CD4-positive, alpha-beta T cell treated with Interferon gamma for 1 hour (primary cell): ENCODE measurements at places on chromosomes 4 and X.

DNA sequence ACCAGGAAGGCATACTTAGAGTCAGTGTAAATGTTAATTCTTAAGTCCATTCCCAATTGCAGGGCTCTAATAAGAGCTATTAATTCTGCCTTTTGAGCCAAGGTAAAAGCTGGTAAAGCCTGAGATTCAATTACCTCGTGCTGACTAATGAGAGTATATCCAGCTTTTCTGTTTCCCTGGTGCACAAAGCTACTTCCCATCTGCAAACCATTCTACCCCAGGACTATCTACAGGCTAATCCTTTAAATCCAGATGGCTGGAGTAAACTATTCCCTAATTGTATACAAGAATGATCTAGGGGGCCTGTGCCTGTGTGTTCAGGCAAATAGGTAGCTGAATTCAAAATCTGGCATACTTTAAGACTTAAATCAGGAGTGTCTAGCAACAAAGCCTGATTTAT is 365.0 kb downstream of the GPM6A start:
- no peak for DNase-seq

DNA sequence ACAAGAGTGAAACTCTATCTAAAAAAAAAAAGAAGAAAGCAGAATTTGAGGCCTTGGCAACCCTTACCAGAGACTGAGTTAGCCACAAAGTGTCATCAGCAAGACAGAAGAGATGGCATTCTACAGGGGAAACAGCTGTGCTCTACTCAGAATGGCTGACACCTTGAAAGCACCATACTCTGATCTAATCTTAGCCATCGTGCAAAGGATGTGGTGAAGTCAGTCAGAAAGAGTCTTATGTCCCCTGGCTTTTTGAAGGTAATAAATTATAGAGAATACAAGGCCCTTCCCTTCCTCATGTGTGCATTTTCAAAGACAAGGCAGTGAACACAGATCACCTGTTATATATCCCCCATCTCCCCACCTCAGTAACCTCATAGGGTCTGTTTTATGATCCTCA is 13.2 kb downstream of the CLNK start:
- DNase-seq: peak; percentile 31

DNA sequence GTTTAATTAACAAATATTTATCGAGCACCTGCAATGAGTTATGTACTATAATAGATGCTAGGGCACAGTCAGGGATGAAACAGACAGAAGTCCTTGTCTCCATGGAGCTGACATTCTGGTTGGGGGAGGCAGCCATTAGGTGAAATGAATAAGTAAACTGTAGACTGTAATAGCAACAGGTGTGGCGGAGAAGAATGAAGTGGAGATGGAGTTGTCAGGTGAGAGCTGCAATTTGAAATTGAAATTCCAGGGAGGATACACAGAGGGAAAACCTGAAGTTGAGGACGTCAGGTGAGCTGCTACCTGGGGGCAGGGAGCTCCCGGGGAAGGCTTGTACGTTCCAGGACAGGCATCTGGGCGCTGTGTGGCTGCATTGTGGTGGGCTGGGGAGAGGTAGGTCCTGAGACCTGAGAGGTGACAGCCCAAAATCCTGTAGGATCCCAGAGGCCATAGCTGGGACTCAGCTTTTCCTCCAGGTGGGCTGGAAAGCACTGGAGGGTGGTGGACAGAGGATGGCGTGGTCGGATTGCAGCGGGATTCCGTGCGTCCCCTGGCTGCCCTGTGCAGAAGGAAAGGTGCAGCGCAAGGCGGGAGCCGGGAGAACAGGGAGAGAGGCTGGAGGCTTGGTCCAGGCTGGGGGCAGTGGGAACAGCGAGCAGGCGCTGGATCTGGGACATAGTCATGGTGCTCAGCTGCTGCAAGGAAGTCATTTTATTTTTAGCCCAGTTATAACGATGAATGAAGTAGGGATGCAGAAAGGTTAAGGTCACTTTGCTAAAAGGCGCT is 24.8 kb downstream of the CYTL1 start:
- no peak for DNase-seq

DNA sequence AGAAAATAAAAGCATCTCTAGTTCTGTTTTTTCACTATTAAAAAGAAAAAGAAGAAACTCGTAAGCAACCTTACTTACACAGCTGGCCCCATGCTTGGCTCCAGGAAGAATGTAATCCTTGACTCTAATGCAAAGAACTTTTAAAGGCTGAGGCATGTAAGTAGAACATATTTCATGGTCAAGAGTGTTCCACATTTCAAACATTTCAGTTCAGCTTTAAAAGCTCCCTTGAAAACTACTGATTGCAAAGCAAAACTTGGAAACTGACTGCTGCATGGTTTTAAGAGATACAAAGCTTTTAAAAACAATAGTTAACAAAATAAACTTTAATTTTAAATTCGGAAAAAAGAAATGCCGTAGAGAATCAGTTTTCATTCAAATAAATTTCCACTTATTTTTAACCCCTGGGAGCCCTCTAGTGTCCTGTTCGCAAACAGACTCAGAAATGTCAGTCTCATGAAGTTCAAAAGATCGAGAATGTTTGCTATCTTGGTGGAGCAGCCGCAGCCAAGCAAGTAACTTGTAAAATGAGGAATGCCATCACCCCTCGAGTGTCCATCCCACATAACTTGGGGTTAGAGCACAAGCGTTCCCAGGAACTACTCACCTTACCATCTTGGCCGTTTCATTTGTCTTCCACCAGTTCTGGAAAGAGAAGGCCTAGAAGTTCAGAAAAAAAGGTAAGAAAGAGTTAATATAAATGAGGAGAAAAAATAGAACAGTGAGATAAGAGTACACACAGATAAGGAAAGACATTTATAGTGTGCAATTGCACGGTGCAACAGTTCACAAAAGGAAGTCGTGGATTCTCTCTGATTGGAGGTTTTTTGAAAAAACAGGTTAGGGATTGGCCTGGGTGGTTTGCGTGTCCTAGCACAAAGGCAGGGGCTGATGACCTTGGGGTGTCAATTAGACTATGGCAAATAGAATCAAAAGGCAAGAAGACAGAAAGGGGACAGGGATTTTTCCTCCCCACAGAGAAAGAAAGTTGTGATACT is at the start of gene GASK1B:
TSS of gene GASK1B (minus strand) at position 765 of the 998 bp plus-strand sequence. CDS start 1,650 bp downstream, outside the sequence.
- no peak for DNase-seq

- peak; percentile 55 for DNase-seq
Measured at GRCh38 chr4:153345012-153345981, 809 bp downstream of the MND1 start.

- no peak for DNase-seq
Measured at GRCh38 chr4:2753436-2753835, 2.7 kb downstream of the TNIP2 start.

GRCh38 chr4:157204634-157205244 is 15.8 kb upstream of the GRIA2 start:
- DNase-seq: no peak

GRCh38 chr4:16443504-16444088 is 217.3 kb upstream of the TAPT1 start:
- no peak for DNase-seq
